ENCODE measurements at places on chromosomes 3 and 15.

GRCh38 chr15:34883042-34883441, 86.5 kb downstream of the AQR start:
- no peak for DNase-seq

- DNase-seq = no peak
Measured at GRCh38 chr3:36596419-36596818, 167.9 kb downstream of the DCLK3 start.

- no peak for DNase-seq
Measured at GRCh38 chr3:39592311-39593050, 125.0 kb downstream of the MOBP start.

GRCh38 chr3:151398895-151399294, 14.3 kb upstream of the P2RY12 start:
- no peak for DNase-seq

- no peak for DNase-seq
Measured at GRCh38 chr3:185353823-185354614, 8.9 kb upstream of the MAP3K13 start.

GRCh38 chr3:18144571-18144970, 280.6 kb downstream of the SATB1 start:
- DNase-seq = no peak

GRCh38 chr15:84599906-84600305, 903 bp upstream of the ZSCAN2 start:
- no peak for DNase-seq

DNA sequence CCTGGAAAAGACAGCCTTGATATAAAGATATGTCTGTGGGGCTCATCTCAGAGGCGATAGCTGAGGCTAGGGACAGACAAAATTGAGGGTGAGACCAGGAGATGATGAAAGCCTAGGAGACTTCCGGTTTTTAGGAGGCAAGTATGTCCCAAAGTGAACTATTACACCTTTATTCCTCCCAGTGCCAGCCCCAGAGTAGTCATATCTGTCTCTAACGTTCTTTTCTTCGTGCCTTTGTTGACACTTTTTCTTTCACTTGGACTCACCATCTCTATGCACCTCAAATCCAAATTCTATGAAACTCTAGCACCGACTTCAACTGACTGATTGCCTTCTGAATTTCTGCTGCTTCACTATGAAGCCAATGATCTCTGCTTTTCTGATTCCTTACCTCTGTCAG, 93.8 kb upstream of the RASGRP1 start:
- no peak for DNase-seq

GRCh38 chr15:35064576-35065190, 20.4 kb downstream of the NANOGP8 start:
- no peak for DNase-seq

DNA sequence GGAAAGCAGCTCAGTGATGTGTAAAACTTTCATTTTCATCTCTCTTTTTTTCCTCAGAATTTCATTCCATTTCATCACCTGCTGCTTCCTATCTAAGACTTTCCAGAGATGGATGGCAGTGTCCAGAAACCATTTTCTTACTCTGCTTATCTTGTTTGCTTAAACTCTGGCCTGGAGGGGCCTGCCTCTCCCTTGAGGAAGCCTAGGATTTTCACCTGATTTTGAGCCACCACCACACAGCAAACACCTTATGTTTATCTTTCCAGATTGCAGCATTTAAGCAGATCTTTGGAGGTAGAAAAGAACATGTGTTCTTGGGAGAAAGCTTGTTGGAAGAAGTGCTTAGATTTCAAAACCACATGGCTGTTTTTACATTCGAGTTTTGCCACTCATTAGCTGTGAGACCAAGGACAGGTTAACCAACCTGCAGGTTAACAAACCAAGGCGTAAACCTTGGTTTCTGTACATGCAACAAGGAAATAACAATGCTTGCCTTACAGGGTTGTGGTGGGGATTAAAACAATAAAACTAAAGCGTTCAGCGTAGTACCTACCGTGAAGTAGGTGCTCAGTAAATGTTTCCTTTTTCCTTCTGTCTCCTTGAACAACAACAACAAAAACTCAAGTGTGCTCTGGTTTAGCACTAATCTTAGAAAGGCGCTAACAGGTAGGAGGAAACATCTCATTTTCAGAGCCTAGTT, 120.3 kb downstream of the CLSTN2 start:
- DNase-seq = no peak

DNA sequence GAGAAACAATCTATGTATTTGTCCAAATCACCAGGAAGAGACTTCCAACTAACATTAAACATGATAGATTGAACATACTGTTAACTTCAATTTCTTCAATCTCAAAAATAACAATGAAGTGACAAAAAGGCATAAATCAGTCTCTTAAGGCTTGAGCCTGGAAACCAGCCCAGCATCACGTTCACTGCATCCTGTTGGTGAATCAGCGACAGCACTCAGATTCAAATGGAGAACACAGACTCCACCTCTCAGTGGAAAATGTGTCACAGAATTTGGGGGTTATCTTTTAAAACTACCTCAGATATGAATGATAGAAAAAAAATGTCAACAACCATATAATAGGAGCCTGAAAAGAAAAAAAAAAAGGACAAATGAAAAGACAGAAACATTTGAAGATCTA, 212.0 kb downstream of the MINAR1 start:
- DNase-seq = no peak

DNA sequence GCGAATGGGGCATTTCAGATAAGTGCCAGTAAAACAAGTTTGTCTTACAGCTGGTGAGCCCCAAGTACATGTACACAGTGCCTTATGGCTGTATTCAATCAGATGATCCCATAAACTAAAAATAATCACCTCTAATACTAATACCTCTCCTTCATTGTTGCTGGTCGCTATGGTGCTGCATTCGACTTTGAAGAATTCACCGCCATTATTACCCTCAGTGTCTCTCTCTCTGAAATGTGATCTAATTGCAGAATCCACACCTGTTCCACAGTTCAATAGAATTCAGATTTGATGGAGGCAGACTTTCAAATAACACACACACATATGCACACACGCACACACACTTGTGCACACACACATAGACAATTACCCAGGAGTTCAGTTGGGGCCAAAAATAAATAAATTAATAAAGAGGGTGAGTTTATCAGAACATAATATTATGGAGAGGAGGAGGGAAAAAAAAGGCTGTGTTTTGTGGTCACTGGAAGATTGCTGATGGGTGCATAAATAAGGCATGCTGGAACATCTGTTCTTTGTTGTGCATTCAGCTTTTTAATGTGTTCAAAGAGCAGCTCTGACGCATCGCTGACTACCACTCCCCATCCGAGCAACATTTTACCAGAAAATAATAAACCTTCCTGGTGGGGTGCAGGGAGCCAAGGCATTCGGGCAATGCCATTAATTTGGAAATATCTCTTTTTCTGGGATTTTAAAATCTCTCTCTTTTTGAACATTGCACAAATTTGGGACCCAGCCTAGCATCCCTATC, 235.7 kb downstream of the SATB1 start:
- DNase-seq = peak; percentile 42

- no peak for DNase-seq
Measured at GRCh38 chr15:63623232-63623969, 26.2 kb downstream of the FBXL22 start.

DNA sequence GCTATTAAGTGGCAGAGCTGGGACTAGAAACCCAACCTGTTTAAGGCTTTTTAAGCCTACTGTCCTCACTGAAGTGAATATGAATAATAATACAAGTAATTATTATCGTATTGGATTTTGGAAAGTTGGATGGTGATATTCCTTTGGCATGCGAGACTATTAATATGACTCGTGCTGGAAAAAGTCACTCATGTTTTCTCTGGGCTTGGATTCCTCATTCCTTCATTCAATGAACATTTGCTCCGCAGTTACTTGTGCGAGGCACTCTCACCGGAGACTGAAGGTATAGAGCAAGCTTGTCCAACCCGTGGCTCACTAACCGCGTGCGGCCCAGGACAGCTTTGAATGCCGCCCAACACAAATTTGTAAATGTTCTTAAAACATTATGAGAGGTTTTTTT, 694 bp downstream of the PLAAT1 start:
- DNase-seq = no peak

GRCh38 chr3:42118762-42119361, 27.7 kb downstream of the TRAK1 start:
- DNase-seq = no peak

GRCh38 chr15:76190751-76191538, 120.3 kb downstream of the ETFA start:
- no peak for DNase-seq

DNA sequence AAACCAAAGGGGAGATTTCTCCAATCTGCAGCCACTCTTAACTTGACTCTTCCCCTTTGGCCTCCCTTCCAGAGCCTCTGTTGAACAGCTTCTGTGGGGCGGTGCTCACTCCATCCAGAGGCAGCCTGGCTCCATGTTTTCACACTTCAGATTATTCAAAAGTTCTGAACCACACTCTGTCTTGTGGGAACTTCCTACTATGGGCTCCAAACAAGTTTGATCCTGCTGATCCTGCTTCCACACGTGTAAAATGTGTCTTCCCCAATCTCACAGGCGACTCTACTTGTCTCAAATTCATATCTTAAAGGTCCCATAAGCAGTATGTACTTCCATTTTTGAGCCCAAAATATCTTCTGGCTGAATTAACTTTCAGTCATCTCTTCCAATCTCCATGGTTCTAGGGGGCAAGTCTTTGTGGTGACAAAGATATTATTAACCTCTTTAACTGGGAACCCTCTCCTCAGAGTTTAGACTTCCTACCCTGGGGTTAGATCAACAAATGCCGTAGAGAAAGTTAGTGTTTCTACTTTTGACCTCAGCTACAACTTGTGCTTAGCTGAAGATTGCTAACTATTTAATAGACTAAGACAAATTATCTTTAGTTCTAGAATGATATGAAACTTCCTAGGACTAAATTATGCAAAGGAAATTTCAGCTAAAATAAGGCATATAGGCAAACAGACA, 176.3 kb upstream of the BCL6 start:
- no peak for DNase-seq

DNA sequence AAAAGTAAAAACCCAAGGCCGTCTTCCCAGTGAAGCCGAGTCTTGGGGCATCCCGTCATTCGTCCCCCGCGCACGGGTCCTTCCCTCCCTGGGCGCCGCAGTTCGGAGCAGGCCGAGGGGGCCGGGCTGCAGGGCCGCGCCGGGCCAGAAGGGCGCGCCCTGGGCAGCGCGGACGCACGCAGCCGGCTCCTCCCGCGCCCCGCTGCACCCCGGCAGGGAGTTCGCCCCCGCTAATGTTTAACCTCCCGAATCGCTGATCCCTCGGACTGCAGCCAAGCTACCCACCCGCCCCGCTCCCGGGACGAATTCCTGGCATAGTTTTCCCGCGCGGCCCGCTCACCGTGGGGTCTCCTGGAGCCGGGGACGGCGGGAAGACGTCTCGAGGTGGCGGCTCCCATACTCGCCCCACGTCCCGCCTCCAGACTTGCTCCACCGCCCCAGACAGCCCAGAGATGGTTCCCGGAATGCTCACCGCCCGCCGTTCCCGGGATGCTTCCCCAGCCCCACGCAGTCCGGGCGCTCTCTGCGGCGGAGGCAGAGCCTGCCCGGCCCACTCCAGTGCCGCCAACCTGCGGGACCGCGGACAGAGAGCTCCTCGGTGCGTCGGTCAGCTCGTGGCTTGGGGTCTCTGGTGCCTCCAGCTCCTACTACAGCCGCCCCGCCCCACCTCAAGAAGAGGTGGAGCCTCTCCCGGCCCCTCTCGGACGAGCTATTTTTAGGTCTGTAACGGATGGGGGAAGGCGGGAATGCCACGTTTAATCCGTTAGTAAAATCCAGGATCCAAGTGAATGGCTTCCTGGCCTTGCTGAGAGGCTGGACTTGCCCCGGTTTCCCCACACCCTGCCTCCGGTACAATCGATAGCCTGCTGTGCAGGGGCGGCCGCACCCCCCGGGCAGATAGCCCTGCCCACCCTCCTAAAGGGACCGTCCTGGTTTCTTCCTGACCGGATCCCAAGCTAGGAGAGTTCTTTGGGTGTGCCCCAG, at the start of gene DZIP1L:
TSS of gene DZIP1L (minus strand) at position 621 of the 984 bp plus-strand sequence. CDS start 11,637 bp downstream, outside the sequence.
- no peak for DNase-seq

DNA sequence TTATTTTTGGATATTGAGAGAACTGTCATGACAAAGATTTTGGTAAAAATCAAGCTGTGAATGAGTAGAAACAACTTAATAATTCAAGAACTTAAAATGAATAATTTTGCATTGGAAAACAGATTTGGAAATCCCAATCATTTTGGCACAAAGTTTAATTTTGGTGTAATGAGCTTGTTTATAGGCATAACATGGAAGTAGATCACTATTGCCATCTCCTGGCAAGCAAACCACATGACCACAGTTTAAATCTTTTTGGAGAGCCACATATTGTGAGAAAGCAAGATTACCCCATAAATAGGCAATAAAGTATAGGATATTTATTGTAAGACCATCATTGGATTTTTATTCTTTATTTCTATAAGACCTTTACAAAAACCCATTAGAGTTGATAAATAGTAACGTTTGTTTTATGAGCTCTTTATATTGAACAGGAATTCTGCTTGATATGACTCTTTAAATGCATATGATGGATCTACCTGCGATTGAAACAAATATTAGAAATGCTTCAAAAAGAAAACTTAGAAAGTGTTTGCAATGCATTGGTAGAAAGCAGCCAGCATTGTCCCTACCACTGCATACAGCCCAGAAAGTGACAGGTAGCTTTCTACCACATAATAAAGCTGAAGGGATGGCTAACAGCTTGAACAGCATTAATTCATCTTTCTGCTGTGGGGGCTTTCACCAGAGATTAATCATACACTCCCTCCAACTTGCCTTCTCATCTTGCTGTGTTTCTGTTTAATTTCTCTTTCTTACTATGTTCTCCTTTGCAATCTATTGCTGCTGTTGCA, 766.8 kb downstream of the TBL1XR1 start:
- DNase-seq = peak; percentile 21

DNA sequence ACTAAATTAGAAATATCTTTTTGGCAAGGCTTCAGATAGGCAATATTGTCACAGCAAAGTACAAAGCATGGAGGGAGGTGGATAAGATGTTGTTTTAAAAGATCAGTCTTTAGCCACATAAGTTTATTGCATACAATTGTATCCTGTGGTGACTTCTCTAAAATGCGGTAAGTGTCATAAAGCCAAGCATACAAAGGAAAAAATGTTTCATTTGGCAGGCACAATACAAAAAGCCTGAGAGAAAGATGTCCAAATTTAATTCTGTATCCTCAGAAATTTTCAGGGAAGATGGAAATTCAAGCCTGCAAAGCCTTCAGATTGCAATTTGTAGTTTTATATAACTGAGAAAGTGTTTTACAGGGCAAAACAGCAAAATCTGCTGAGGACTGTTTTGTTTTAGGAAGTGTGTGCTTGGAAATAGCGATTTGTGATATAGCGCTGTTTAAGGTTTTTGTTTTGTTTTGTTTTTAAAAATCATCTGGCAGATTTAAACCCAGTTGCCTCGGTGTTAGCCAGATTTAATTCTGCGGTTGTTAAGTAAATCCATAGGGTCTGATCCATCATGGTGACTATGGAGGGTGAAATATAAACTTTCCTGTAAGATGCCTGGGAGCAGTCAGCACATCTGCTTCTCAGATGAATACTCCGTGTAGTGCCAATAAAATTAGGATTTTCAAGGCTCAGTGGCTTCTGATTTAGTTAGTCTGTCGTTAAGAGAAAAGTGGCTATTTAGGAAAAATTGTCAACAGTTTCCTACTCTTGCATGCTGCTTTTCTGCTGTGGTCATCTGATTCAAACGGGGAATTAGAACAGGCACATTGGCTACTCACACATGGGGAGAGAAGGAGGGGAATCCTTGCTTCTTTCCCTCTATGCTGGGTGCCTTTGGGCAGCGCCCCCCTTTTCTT, 8.0 kb downstream of the KAT2B start:
- no peak for DNase-seq

- no peak for DNase-seq
Measured at GRCh38 chr3:74456166-74456565, 158.3 kb downstream of the CNTN3 start.
